Stimulated activated CD4-positive, alpha-beta T cell treated with anti-CD3 and anti-CD28 coated beads, Interleukin-15, amount 100 ng/mL, for 48 hours (primary cell): ENCODE measurements at places on chromosomes 16 and 17.

GRCh38 chr17:16398270-16399267, 16.8 kb upstream of the TRPV2 start:
- no peak for DNase-seq

DNA sequence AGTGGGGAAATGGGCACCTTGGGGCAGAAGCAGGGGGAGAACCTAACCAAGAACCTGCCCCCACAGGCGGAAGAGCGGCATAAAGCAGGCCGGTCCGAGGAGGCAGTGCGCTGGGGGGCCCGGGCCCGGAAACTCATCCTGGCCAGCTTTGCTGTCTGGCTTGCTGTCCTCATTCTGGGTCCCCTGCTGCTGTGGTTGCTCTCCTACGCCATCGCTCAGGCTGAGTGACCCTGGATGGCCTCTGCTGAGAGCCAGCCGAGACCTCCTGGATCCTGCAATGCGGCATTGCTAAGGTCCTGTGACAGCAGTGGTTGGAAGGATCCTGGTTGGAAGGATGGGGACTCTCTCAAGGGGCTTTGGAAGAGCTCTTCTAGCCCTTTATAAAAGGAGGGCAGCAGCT, 4.5 kb upstream of the PHKG2 start:
- DNase-seq = no peak

DNA sequence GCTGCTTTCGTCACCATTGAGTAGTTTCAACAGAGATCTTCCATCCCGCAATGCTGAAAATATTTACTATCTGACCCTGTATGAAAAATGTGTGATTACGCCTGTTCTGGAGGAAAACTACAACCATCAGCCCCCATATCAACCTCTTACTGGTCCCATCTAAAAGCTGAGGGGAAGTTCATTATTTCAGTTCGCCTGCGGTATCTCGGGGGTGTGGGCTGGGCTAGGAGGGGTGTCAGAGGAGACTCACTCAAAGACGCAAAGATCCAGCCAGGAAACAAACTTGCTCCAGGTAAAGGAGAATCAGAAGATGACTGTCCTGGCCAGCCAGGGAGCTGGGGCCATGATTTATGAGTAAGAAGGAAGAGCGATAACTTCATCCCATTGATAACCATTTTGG, 13.7 kb downstream of the CACNG1 start:
- DNase-seq = no peak

DNA sequence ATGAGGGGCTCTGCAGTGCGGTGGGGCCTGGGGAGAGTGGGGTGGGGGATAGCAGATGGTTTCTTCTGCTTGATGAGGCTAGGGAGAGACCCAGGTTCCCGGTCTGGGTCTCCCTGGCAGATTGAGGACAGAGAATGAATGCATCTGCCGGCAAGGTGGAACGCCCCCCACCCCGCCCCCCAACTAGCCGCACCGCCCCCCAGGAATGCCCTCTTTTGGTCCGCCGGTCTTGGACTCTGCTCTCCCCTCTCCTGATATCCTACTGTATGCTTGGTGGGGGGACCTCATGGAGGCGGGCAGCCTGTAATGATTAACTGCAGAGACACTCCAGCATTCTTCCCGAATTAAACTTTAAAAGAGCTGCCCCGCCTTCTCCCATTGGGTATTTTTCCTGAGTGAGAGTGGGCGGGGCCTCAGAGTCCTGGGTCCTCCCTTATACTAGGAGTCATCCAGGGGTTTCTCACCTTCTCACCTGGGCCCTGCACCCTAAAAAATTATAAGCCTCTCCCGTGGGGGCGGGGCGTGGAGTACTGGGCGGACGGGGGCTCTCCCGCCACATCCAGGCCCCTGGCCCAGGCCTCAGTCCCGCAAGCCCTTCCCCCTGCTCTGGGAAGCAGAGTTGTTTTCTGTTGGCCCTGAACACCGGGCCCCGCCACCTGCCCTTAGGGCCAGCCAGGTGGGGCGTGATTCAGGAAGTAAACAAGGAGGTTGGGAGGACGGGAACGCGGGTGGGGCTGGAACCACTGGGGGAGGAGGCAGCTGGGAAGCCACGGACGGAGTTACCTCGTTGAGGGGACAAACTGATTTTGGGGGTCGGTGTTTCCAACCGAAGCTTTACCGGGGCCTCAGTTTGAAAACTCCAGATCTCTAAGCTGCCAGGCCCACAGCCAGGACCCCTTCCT, 1.5 kb downstream of the GRB7 start:
- no peak for DNase-seq

DNA sequence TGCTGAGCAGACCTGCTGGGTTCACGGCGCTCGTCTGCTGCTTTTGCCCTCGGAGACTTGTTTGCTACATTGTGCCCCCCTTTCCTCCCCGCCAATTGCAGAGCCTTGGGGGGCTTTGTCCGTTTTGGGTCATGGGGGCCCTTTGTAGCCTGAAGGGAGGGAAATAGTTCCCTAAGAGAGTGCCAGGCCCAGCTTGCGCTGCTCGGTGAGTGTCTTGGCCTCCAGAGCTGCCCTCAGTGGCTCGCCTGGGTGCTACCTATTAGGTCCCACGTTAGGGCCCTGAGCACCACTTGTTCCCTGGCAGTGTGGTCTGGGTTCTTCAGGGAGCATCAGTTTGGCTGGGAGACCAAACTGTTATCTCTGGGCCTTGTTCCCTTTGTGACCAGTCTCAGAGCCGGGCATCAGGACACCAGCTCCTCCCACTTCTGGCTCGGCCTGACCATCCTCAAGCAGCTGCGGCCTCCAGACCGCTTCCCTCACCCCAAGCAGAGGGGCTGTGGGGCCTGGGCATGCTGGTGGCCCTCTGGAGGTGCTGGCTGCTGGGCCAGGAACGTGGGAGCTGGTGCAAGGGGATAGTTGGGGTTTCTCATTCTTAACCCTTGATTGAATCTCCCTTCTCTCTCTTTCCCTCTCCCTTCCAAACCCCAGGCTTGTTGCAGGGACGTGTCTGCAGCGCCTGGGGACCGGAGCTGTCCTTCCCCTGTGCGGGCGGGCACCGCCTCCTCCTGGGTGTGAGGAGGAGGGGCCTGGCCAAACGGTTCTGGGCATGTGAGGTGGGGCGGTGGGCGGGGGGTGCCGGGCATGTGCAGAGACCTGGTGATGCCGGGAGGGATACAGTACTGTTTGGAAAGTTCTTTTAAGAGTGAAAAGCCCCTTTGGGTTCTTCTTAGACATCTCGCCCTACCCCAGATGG, 16.0 kb upstream of the ITGB4 start:
- no peak for DNase-seq

DNA sequence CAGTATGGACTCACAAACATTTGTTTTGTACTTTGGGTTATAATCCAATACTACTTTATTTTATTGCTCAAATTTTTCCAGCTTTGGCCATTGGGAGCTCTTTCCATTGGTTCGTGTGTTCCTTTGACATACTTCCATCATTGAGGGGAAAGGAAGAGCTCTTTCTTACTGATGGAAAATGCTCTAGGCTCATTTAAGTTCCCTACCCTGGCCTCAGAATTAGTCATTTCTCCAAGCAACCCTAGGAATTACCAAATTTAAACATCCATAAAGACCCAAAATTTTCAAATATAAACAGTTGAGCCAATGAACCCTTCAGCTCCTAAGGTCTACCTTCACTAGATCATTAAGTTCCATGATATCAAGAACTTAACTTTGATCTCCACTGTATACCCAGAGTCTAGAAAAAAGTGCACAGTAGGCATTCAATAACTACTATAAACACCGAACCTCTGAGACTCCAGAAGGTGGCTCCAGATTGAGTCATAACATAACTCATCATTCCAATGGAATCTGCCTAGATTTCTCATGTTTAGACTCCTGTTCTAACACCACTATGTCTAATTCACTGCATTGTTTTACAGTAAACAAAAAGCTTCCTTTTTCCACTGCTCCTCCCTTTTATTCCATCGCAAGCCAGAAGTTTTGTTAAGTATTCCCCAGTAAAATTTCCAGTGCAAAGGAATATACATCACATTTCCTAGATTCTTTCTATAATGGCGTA, 39.0 kb downstream of the SMURF2 start:
- DNase-seq = no peak

DNA sequence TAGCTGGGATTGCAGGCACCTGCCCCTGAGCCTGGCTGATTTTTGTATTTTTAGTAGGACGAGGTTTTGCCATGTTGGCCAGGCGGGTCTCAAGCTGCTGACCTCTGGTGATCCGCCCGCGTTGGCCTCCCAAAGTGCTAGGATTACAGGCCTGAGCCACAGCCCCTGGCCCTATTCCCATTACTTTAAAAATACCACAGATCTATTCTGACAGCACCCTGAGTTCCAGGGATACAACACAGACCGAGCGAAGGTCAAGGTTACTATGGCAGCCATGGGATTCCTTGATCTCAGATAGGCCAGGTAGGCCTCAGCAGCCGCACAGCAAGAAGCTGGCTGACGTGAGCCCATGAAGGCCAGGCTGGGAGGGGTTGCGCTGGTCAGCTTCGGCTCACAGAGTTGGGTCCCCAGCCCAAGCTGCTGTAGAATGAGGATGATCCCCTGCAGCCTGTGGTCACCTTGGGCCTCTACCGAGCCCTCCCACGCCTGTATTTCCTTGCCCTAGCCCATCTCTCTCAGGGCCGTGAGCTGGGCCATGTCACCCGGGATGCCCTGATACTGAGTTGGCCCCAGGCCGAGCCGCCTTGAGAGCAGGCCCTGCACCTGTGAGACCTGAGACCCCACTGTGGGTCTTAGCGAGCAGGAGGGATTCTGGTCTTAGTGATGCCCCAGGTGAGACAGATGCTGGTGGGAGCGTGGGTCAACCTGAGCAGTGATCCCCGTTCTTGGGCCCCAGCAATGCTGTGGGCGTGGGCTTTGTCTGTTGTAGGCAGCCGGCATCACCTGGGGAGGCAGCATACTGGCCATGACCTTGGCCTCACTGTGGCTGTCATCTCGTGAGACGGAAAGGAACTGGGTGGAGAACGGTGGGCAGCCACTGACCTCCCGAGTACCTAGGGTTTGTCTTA, 16.9 kb upstream of the RNF213 start:
- DNase-seq = no peak

DNA sequence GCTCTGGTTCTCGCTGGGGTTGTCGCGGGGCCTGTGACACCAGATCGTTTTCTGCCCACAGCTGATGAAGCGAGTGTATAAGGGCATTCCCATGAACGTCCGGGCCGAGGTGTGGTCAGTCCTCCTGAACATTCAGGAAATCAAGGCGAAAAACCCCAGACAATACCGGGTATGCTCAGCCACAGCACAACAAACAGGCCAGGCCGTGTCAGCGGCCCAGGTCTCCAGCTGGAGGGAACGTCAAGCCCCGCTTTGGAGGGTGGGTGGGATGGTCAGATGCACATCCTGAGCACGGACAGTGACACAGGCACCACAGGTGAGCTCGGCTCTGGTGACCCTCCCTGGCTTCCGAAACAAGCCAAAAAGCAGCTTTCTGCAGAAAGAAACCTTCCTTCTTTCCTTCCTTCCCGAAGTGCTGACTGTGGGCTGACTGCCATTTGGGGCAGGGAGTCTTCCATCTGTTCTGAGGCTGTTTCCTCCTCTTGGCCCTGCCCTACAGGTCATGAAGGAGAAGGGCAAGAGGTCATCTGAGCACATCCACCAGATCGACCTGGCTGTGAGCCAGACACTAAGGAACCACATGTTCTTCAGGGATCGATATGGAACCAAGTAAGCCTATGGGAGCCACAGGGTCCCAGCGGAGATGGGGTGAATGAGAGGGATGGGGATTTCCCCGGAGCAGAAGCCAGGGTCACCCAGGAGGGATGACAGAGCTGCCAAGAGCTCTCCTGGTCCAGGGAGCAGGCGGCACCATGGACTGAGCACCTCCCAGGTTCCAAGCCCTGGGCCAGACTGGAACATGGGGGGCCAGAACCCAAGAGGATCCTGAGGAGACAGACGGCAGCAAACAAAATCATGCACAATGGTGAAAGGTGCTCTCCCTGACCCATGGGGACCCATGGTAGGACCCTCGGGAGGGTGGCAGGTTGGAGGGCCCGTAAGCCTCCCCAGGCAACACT, 79.4 kb downstream of the GOSR1 start:
- DNase-seq = no peak

GRCh38 chr17:20173091-20173490, 163.9 kb downstream of the SPECC1 start:
- DNase-seq = no peak

- DNase-seq = no peak
Observed at GRCh38 chr17:9346296-9346926, 229.2 kb downstream of the STX8 start.

DNA sequence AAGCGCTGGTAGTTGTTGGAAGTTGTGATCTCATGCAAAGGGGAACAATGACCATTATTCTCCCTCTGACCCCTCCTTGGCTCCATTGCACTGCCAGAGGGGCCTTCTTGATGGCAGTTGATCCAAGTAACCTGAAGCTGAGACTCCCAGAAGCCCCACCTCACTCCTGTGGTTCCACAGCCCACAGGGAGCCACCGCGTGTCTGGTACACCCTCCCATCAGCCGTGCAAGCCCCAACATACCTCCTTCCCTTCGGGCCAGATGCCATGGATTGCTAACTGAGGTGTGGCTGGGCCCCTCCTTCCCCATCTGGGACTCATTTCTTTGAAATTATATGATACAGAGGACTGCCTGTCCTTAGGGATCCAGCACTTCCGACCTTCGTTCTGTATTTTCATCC, 17.8 kb downstream of the SAP30BP start:
- no peak for DNase-seq

DNA sequence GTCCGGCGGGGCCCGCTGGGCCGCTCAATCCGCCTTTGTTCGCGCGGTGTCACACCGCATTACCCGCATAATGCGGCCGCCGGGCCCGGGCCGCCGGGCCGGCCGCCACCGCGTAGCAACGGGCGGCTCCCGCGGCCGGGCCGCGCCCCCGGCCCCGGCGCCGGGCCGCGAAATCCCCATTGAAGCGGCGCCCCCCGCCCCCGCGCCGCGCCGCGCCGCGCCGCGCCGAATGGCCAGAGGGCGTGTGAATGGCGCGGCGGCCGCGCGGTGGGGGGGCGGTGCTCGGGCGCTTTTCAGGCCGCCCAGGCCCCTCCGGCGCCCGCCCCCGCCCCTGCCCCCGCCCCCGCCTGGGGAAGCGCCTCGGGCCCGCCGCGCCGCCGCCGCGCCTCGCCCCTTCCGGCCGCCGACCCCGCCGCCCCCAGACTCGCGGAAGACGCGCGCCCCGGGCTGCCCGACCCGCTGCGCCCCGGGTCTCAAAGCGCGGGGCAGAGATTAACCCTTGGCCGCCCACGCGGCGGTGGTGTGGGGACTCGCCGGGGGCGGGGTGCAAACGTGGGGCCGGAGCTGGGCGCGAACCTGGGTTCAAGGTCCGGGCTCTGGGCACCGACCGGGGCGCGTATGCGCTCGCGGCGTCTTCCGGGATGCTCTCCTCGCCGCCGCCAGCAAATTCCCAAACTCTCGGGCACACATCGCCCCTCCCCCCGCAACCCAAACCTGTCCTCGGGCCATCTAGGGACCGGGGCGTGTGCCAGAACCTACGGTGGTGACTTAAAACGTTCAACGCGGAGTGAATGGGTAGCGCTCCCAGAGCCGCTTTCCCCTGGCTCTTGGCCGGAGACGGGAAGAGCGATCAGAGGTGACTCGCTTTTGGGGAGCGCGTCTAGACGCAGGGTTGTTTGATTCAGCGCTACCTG, 46.7 kb downstream of the WNT3 start:
- DNase-seq = no peak

- DNase-seq = no peak
Observed at GRCh38 chr16:26856271-26856670, 210.5 kb upstream of the C16orf82 start.

GRCh38 chr17:70115126-70115525, 40.1 kb downstream of the KCNJ16 start:
- DNase-seq = no peak
